Cerebellum (tissue), 4 donors: ENCODE measurements at places on chromosomes 12 and 14.

GRCh38 chr14:93122826-93123225 is 7.1 kb upstream of the ITPK1 start:
- no peak for DNase-seq

- no peak for DNase-seq
These were observed 600 bp downstream of the PNN start for GRCh38 chr14:39175445-39176262.

DNA sequence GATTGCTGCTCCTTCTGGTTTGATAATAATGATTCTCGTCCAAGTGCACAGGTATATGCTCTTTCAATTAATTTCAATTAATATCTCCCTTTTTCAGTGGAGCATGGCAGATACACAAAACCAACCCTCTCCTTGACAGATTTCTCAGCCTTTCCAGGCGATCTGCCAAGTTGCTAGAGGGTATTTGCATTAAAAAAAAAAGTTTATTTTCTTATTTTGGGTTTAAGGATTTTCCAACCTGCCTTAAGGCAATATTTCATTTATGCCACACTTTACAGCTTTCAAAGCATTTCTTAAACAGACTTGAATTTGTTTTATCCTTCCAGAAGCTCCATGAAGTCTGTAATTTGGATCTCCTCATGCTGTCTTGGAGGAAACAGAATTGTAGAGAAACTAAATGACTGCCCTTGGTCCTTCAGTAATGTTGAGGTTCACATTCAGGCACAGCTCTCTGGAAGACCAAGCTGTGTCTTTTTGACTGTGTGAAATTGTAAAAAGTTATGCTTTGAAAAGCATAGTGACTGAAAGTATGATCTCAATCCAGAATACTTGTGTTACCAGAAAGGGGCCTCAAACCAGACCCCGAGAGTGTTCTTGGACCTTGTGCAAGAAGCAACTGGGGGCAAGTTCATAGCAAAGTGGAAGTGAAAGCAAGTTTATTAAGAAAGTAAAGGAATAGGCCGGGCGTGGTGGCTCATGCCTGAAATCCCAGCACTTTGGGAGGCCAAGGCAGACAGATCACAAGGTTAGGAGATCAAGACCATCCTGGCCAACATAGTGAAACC is 2.3 kb downstream of the DGLUCY start:
- DNase-seq: no peak

DNA sequence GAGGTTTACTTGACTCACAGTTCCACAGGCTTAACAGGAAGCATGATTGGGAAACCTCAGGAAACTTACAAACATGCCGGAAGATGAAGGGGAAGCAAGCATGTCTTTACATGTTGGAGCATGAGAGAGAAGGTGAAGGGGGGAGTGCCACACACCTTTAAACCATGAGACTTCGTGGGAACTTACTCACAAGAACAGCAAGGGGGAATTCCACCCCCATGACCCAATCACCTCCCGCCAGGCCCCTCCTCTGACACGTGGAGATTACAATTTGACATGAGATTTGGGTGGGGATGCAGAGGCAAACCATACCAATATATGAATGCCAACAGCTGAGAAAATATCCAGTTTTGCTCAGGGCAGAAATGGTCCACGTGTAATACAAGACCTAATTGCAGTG is 518.6 kb downstream of the VRK1 start:
- no peak for DNase-seq

GRCh38 chr12:124434951-124435805 is 132.2 kb downstream of the NCOR2 start:
- no peak for DNase-seq

DNA sequence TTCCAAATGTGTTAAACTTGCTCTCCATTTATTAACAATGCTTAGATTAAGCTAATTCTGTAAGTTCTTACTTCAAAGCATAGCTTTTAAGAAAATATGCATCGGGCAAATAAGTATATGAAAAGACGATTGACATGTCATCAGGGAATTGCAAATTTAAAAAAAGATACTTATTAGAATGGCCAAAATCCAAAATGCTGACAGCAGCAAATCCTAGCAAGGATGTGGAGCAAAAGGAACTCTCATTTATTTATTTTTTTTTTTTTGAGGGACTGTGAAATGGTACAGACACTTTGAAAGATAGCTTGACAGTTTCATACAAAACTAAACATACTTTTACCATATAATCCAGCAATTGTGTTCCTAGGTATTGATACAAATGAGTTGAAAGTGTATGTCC is 779.5 kb upstream of the MDGA2 start:
- no peak for DNase-seq

GRCh38 chr12:108175310-108175709 is 46.2 kb downstream of the WSCD2 start:
- peak; percentile 38 for DNase-seq

DNA sequence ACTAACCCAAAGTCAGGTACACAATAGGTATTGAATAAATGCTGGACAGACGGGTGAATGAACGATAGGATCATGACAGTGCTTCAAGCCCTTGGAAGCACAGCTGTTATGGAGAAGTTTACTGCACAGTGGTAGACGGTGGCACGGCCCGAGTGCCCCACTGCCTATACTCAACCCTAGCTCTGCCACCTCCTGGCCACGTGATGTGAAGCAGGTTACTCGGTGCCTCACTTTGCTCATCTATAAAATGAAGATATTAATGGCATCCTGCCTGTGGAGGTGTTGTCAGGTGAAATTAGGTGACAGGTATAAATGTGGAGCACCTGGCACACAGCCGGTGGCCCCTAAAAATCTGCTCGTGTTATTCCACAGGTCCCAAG is 5.8 kb downstream of the ASB2 start:
- no peak for DNase-seq

- no peak for DNase-seq
These were observed 313.5 kb downstream of the KCNC2 start for GRCh38 chr12:74896186-74896585.

- DNase-seq: no peak
These were observed 114.7 kb downstream of the NTF3 start for GRCh38 chr12:5546616-5547015.

DNA sequence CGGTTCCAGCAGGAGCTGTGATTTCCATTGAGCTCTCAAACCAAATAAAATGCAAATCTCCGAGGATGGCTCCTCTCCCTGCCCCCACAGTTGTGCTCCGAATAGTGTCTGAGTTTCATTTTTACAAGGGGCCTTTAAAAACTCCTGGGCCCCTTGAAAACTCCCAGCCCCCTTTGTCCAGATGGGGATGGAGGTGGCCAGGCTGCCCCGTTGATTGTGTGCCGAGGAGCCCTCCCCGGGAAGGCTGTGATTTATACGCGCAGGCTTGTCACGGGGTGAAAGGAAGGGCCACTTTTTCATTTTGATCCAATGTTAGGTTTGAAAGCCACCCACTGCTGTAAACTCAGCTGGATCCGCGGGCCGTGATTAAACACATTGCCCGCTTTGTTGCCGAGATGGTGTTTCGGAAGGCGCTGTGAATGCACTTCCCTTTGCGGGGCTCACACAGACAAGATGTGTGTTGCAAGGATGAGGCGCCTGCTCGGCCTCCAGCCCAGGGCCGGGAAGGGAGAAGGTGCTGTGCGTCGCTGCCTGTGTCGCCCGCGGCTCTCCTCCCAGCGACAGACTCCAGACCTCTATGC is 98.8 kb downstream of the TMEM132C start:
- DNase-seq: peak; percentile 31
